Panc1 (cell line): ENCODE measurements at places on chromosomes 1 and 21. TPM values are rescaled to one million over a fixed set of nuclear protein-coding genes. Genes with fewer than 3 reads are reported as not detected.
A peak's percentile ranks its signal among the peaks of the same experiment; 100 is the strongest.

GRCh38 chr1:2925918-2926317, 95.3 kb upstream of the ACTRT2 start:
- H3K4me1 ChIP-seq: no peaks in the 10 kb centered on the region
- peaks cover 3% of the 10 kb centered on the region; the same call in 1 of the 2 replicates for H3K27me3 ChIP-seq
- no peak overlapping the region for H3K27ac ChIP-seq
- H3K36me3 ChIP-seq: no peaks in the 10 kb centered on the region
- no peak for DNase-seq

DNA sequence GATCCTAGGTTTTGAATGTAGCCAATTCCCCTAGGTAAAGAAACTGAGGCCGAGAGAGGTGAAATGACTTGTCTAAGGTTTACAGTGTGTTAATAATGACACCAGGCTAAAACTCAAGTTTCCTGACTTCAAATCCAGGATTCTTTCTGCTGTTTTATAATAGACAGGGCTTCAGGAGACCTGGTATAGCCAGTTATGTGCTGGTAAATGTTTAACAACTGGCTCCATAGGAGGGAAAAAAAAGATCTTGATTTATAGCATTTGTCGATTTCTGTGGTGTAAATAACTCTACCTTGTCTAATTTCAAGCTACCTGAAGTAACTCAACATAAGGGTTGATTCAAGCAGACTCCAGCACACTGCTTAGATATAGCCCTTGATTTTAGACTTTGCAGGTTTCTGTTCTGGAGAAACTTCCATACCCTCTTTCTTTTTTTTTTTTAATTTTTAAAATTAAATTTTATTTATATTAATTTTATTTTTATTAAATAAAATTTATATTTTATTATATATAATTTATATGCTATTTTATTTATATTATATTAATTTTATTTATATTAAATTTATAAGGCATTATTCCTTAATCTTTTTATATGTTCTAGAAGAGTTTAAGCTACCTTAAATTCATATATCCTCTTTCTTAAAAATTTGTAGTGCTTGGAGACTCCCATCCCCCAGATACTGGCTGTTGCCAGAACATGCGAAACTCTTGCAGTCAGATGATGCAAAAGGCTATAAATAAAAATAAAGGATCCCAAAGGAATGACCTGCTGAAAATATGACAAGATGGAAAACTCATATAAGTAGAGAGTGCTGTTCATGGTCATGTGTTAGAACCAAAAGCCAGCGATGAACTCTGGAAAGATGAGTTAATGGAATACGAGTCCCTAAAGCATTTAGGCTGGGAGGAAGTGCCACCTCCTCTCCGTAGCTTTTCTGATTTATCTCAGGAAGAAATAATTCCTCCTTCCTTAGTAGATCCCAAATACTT, 35.4 kb upstream of the SRSF10 start:
- H3K27me3 ChIP-seq: no peaks in the 10 kb centered on the region
- no peak overlapping the region for H3K4me3 ChIP-seq
- H3K4me1 ChIP-seq: peaks cover 40% of the 10 kb centered on the region
- peak overlapping the region; percentile 83 for H3K27ac ChIP-seq

DNA sequence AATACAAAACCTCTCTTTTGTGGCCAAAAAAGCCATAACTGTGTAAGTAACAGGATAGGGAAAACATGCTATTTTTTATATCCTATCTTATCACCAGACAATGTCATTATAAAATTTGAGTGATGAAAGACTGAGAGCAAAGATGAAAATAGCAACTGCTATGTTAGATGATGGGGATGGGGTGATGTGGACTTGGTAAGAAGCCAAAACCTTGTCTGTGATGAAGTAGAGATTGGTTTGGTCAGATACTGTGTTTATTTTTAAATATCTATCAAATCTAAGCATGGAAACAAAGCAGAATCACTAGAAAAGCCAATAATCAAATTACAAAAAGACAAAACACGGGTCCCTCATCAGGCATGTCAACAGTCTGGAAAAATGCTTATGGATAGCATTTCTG, 631.1 kb upstream of the NR5A2 start:
- H3K4me1 ChIP-seq: no peaks in the 10 kb centered on the region
- no peaks in the 10 kb centered on the region for H3K27me3 ChIP-seq
- no peak for DNase-seq
- H3K36me3 ChIP-seq: no peaks in the 10 kb centered on the region
- H3K27ac ChIP-seq: no peak overlapping the region

DNA sequence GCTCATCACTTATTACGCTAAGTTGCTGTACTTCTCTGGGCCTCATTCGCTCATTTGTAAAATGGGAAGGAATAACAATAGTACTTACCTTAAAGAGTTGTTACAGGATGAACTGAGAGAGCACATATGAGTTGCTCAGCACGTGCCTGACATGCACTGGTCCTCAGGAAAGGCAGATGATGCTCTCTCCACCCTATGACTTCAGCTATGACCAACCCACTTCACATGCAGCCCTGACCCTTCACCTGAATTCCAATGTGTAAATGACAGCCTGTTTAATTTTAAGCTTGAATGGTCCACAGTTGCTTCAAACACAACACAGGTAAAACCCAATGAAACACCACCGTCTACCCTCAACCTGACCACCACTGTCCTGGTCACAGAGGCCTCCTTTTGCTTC, 32.9 kb downstream of the GADD45A start:
- DNase-seq: no peak
- H3K36me3 ChIP-seq: no peaks in the 10 kb centered on the region
- H3K4me1 ChIP-seq: peaks cover 31% of the 10 kb centered on the region
- 0 out of 2 replicates have a peak overlapping the region, but pooled peaks have one; percentile 40 for H3K27ac ChIP-seq

Gene APCS
- 0.33 TPM for total RNA-seq

DNA sequence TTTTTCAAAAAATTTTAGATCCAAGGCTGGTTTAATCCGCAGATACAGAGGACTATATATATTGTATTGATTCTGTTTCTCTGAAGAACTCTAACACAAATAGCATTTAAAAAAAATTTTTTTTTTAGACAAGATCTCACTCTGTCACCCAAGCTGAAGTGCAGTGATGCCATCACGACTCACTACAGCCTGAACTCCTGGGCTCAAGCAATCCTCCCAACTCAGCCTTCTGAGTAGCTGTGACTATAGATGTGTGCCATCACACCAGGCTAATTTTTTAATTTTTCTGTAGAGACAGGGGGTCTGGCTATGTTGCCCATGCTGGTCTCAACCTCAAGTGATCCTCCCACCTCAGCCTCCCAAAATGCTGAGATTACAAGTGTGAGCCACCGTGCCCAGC, 3.0 kb downstream of the ANKRD45 start:
- DNase-seq: no peak
- no peaks in the 10 kb centered on the region for H3K4me1 ChIP-seq
- peaks cover 3% of the 10 kb centered on the region; the same call in 1 of the 2 replicates for H3K27me3 ChIP-seq

GRCh38 chr1:118985640-118986554, 2.2 kb downstream of the TBX15 start:
- no peak for DNase-seq
- H3K27me3 ChIP-seq: no peaks in the 10 kb centered on the region; the same call in 1 of the 2 replicates
- 0 out of 2 replicates have a peak, but pooled peaks cover 5% of the 10 kb centered on the region for H3K4me1 ChIP-seq
- no peaks in the 10 kb centered on the region for H3K36me3 ChIP-seq

Gene OSCP1
- 5.5 TPM for total RNA-seq

Gene NUDT4B
- 0.59 TPM for total RNA-seq

Gene ADIPOR1
- 78.2 TPM for total RNA-seq

GRCh38 chr21:34335316-34335715, 28.5 kb upstream of the KCNE2 start:
- DNase-seq: no peak
- no peaks in the 10 kb centered on the region for H3K27me3 ChIP-seq
- no peaks in the 10 kb centered on the region for H3K36me3 ChIP-seq
- H3K4me1 ChIP-seq: no peaks in the 10 kb centered on the region
- H3K4me3 ChIP-seq: no peak overlapping the region

Gene PTPN14
- 209 TPM for total RNA-seq

GRCh38 chr1:84620720-84621313, 46.6 kb upstream of the CTBS start:
- no peaks in the 10 kb centered on the region for H3K36me3 ChIP-seq
- peaks cover 9% of the 10 kb centered on the region; the same call in 1 of the 2 replicates for H3K4me1 ChIP-seq
- H3K27me3 ChIP-seq: no peaks in the 10 kb centered on the region
- H3K27ac ChIP-seq: peak overlapping the region; percentile 80

DNA sequence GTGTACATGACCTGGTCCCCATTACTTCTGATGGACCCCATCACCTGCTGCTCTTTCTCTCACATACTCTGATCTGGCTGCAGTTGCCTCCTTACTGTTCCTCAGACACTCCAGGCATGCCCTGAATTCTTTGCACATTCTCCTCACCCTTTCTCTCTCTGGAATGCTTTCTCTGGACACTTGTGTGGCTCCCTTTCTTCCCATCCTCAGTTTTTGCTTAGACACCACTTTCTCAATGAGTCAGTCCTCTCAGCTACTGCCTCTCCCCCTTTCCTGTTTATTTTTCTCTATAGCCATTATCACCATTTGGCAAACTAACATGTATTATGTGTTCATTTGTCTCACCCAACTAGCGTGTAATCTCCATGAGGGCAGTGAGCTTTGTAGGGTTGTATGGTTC, 28.1 kb downstream of the PLXNA2 start:
- H3K4me1 ChIP-seq: no peaks in the 10 kb centered on the region
- DNase-seq: no peak
- H3K27me3 ChIP-seq: no peaks in the 10 kb centered on the region
- H3K36me3 ChIP-seq: no peaks in the 10 kb centered on the region
- H3K27ac ChIP-seq: no peak overlapping the region
- no peak overlapping the region for H3K4me3 ChIP-seq

GRCh38 chr1:31814041-31814511, 1.7 kb downstream of the SPOCD1 start:
- H3K4me3 ChIP-seq: no peak overlapping the region
- H3K27ac ChIP-seq: no peak overlapping the region
- no peaks in the 10 kb centered on the region for H3K4me1 ChIP-seq
- no peaks in the 10 kb centered on the region for H3K36me3 ChIP-seq
- no peaks in the 10 kb centered on the region for H3K27me3 ChIP-seq

DNA sequence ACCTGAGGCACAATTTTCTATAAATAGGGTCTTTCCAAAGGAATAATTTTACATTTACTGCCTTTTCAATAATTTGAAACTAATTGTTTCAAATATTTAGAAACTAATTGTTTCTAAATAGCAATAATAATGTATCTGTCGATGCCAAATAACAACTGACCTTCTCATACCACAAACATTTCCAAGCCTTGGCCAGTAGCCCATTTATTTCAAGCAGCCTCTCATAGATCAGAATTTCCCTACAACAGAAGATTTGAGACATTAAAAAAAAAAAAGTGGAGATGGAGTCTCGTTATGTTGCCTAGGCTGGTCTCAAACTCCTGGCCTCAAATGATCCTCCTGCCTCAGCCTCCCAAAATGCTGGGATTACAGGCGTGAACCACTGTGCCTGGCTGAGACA, 2.1 kb upstream of the GFI1 start:
- H3K27ac ChIP-seq: no peak overlapping the region
- peaks cover 8% of the 10 kb centered on the region for H3K27me3 ChIP-seq

Gene FLAD1
- 72.8 TPM for total RNA-seq

DNA sequence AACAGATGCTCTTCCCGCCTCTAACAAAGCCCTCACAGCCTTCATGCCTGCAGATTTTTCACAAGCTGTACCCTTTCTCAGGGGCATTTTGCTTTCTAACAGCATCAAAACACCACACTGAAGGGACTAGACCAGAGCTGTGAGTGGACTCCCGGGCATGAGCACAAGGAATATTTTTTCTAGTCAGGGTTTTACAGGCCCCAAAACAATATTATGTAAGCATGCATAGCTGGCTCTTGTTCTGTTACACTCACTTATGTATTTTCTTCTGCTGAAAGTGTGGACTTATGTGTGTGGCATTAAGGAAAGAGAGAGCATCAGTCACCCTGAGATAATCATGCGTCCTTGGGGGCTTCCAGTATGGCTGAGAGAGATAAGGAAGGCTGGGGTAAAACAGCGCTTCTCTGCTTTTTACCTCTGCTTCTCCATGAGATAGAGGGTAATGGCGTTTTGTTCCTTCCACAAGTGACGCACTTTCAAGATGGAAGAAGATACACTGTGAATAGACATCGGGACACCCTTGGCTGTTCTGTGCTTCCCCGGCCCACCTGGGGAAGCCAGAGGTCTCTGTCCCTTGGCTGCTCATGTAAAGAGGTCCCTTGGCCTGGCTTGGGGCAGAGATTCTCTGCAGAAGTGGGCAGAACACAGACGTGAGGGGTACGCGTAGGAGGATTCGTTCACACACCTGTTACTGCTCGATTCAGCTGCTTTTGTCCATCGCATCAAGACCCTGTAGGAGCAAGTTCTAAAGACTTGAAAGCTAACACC, 266.7 kb upstream of the RAB4A start:
- H3K4me1 ChIP-seq: no peaks in the 10 kb centered on the region
- no peak overlapping the region for H3K27ac ChIP-seq
- H3K27me3 ChIP-seq: no peaks in the 10 kb centered on the region
- no peak overlapping the region for H3K4me3 ChIP-seq
- no peak for DNase-seq
- no peaks in the 10 kb centered on the region for H3K36me3 ChIP-seq

Gene NBPF10
- total RNA-seq: 2.8 TPM

- no peak overlapping the region for H3K27ac ChIP-seq
- H3K4me1 ChIP-seq: no peaks in the 10 kb centered on the region
- no peak for DNase-seq
- no peak overlapping the region for H3K4me3 ChIP-seq
- H3K36me3 ChIP-seq: no peaks in the 10 kb centered on the region
- H3K27me3 ChIP-seq: no peaks in the 10 kb centered on the region
These were observed 59.6 kb downstream of the VPS26C start for GRCh38 chr21:37207441-37208009.

DNA sequence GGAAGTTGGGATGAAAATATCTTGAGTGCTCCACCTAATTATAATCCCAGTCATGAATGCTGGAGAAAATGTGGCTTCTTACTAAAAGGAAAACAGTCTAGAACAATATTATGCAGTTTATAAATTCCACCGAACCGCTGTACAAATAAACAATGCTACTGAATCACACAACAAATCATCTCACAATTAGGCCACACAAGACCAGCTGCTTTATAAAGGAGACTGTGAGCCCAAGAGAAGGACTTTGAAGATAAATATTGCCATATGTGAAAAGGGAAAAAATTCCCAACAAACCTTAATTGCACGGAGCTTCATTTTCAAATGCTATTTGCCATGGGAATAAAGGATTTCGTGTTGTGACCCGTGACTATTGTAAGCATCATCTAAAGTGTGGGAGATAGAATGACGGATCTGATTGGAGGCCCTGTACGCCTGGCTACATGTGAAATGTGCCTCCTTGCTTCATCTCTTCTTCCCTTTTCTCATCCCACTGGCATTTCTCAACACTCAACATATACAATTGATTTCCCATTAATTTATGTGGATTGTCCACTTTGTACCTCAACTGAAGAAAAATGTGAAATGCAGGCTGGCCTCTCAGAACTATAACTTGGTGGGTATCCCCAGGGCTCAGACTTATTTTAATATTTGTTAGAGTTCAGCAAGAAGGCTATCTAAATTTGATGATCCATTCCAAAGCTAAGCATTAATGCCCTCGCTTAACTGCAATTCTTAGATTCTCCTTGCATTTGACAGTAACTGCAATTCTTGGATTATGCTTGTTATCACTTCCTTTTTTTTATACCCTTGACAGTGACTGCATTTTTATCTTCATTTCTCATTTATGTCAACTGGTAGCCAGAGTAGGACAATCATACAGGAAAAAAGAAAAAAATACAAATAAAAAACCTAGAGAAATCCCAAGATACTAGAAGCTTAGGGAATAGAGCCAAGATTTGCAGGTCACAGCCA, 122.3 kb downstream of the TGFB2 start:
- H3K27ac ChIP-seq: peak overlapping the region; percentile 99
- DNase-seq: no peak
- H3K36me3 ChIP-seq: no peaks in the 10 kb centered on the region
- H3K4me3 ChIP-seq: no peak overlapping the region
- H3K4me1 ChIP-seq: peaks cover 35% of the 10 kb centered on the region

- H3K27me3 ChIP-seq: no peaks in the 10 kb centered on the region
- no peaks in the 10 kb centered on the region for H3K36me3 ChIP-seq
- DNase-seq: no peak
- H3K4me1 ChIP-seq: no peaks in the 10 kb centered on the region
These were observed 590.4 kb downstream of the PLPP3 start for GRCh38 chr1:55988963-55989452.
